Vein endothelial cell (primary cell): ENCODE measurements at places on chromosomes 6 and 20. TPM values are rescaled to one million over a fixed set of nuclear protein-coding genes. Genes with fewer than 3 reads are reported as not detected.

Gene RIN2
- 111 and 159 TPM in 2 replicates for total RNA-seq

Gene TFAP2A
- total RNA-seq: 0.10 TPM in 1 of 2 replicates, not detected in the other

Gene BCAS4
- 1.1 and 1.3 TPM in 2 replicates for total RNA-seq

Gene TXLNB
- total RNA-seq: 0.33 and 0.38 TPM in 2 replicates

Gene METTL24
- total RNA-seq: not detected in 2 replicates

Gene FOXO3
- 19.8 and 23.5 TPM in 2 replicates for total RNA-seq

Gene TSPYL4
- 20.9 and 24.9 TPM in 2 replicates for total RNA-seq

Gene SLC44A4
- total RNA-seq: under 0.01 and 0.29 TPM in 2 replicates

Gene TTK
- 9.5 and 18.6 TPM in 2 replicates for total RNA-seq

Gene TMEM244
- not detected in 2 replicates for total RNA-seq

Gene NKX2-2
- total RNA-seq: not detected in 2 replicates

Gene HAO1
- not detected in 2 replicates for total RNA-seq

Gene COX4I2
- not detected in 2 replicates for total RNA-seq

Gene BPIFB1
- not detected in 2 replicates for total RNA-seq

Gene RSPH9
- under 0.01 and 0.19 TPM in 2 replicates for total RNA-seq

Gene HLA-DRA
- total RNA-seq: not detected in 2 replicates
